A549 treated with ZK216348 at 1 μM for 4 hours (cell line): ENCODE measurements at places on chromosomes 6 and 20. TPM values are rescaled to one million over a fixed set of nuclear protein-coding genes. Genes with fewer than 3 reads are reported as not detected.

The TAAR1 gene
- not detected in 5 replicates for total RNA-seq

The LIME1 gene
- 2.5 to 13.1 TPM (median 10.7 TPM) in 5 replicates for total RNA-seq

The SPDEF gene
- 0.52 to 2.2 TPM (median 1.8 TPM) in 5 replicates for total RNA-seq

The SEMG1 gene
- not detected in 5 replicates for total RNA-seq

The SAMD3 gene
- not detected in 5 replicates for total RNA-seq

The RIPPLY2 gene
- 0.65 to 0.91 TPM in 2 of 5 replicates, not detected in the others for total RNA-seq

The TSPYL1 gene
- total RNA-seq: 24.3 to 34.9 TPM (median 30.2 TPM) in 5 replicates

The CRISP2 gene
- not detected in 5 replicates for total RNA-seq

The FABP7 gene
- total RNA-seq: not detected in 5 replicates

The BPHL gene
- 17.1 to 23.9 TPM (median 21.7 TPM) in 5 replicates for total RNA-seq

The NKX2-2 gene
- total RNA-seq: not detected in 5 replicates

The SOX18 gene
- 1.4 to 3.4 TPM (median 2.6 TPM) in 5 replicates for total RNA-seq

The TOMM34 gene
- total RNA-seq: 39.1 to 43.4 TPM (median 40.9 TPM) in 5 replicates

The PAX1 gene
- total RNA-seq: 0.09 TPM in 1 of 5 replicates, not detected in the others

The ERGIC3 gene
- total RNA-seq: 211 to 251 TPM (median 247 TPM) in 5 replicates

The SLC26A8 gene
- not detected in 5 replicates for total RNA-seq

The TRIM31 gene
- total RNA-seq: 1.1 to 1.3 TPM (median 1.1 TPM) in 5 replicates

The ADAM33 gene
- 0.05 to 0.08 TPM in 2 of 5 replicates, not detected in the others for total RNA-seq

The MYT1 gene
- 0.08 to 0.93 TPM (median 0.44 TPM) in 5 replicates for total RNA-seq

The SIRPB2 gene
- 0.05 TPM in 1 of 5 replicates, not detected in the others for total RNA-seq

The ADGRF1 gene
- total RNA-seq: 0.05 TPM in 2 of 5 replicates, not detected in the others

The POPDC3 gene
- 23.1 to 27.6 TPM (median 24.5 TPM) in 5 replicates for total RNA-seq

The RSPH4A gene
- total RNA-seq: 0.14 to 0.26 TPM (median 0.17 TPM) in 5 replicates

The PLEKHG1 gene
- 0.34 to 1.0 TPM (median 0.43 TPM) in 5 replicates for total RNA-seq

The DTD1 gene
- total RNA-seq: 75.3 to 82.0 TPM (median 80.5 TPM) in 5 replicates

The PAK1IP1 gene
- total RNA-seq: 18.6 to 23.6 TPM (median 20.6 TPM) in 5 replicates

The PNPLA1 gene
- 0.15 TPM in 1 of 5 replicates, not detected in the others for total RNA-seq
